ENCODE measurements at places on chromosomes 16 and 17.

- DNase-seq = no peak
Observed at GRCh38 chr17:10109146-10109545, 89.3 kb downstream of the GAS7 start.

DNA sequence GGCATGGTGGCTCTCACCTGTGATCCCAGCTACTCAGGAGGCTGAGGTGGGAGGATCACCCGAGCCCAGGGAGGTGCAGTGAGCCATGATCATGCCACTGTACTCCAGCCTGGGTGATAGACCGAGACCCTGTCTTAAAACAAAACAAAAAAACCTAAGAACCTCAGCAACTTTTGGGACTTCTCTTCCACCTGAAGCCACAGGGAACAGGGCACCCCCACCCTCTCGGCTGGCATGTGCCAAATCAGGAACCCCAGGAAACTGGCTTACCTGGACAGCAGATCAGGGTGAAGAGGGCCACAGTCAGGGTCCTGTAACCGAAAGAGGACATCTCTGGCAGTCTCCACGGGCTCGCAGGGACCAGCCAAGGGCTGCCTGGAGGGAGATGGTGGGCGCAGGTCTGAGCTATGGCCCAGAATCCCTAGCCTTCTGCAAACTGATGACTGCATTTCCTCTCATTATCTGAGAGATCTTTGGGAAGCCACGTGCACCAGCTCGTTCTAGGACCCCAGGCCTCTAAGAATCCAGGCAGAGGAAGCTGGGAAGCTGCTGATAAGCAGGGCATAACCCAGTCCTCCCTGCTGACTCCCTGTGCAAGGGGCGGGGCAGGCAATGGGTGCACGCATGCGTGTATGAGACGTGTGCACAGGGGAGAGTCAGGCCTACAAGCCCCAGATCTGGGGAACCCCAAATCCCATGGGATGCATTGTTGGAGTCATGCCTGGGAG is 8.4 kb downstream of the PRR29 start:
- DNase-seq = no peak

- no peak for DNase-seq
Observed at GRCh38 chr17:16294560-16294959, 58.7 kb downstream of the CENPV start.

GRCh38 chr17:38960402-38960801 is 6.8 kb downstream of the FBXO47 start:
- no peak for DNase-seq

DNA sequence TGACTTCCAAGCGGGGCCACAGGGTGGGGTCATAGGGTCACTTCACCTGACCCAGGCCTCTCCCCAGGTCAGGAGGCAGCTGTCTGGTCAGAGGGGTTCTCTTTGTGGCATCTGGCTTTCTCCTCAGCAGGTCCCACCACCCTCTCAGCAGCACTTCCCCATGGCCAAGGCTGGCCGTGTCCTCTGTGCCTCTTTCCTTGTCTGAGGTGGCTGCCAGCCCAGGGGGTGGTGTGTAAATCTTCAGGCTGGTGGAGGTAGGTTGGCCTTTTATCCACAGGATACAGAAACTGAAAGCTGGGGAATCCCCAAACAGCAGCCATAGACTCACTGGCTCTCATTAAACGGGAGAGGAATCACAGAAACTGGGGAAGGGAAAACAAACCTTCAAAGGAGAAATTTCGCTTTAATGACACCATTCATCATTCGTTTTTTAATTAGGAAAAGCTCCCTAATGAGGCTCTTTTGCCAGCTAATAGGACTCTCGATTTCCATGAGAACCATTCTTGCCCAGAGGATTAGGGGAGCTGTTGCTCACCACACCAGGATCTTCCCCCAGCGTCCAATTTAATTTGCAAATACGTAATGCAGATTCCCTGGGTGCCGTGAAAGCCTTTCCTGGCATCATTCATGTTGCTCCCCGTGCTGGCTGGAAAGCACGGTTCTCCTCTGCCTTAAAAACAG is 18.0 kb downstream of the C17orf75 start:
- peak; percentile 7 for DNase-seq

DNA sequence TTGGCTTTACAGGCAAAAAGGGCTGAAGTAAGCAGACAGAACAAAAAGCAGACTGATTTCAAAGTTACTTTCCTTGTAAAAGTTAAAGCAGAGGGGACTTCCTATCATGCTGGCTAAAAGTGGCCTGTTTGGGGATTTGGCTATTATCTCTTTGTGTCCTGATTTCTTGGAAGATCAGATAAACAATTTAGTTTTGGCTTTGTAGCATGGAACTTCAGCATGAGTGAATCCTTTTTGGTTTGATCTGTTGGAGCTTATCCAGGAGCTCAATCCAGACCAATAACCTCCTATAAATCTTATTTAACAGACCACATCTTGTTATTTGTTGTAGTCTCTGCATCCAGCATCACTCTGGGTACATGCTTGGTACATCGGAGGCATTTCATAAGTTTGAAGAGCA is 8.9 kb upstream of the RNF112 start:
- DNase-seq = no peak

DNA sequence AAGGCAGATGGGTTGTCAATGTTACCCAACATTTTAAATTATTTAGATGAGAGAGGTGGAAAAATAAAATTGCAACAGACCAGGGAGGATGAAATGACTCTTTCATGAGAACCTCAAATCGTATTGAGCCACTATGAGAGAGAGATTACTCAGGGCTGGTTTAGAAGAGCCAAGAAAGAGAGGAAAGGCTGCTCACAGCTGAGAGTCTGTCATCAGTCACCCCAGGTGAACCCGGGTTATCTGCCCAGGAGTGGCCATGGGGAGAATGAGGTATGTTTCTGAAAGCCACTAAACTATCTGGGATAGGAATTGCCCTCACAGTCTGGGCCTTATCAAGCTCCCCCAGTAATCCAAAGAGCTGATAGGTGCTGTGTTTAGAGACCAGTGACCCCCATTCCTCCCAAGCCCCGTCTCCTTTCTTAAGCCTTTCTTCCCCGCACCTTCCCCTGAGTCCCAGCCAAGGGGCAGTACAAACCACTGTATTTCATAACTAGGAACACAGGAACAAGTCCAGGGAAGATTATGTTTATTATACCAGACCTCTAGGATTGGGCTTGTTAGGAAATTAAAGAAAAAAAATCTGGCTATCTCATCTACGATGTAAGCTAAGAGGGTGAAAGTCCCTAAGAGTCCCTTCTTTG is 158.9 kb upstream of the NOL11 start:
- DNase-seq = no peak

DNA sequence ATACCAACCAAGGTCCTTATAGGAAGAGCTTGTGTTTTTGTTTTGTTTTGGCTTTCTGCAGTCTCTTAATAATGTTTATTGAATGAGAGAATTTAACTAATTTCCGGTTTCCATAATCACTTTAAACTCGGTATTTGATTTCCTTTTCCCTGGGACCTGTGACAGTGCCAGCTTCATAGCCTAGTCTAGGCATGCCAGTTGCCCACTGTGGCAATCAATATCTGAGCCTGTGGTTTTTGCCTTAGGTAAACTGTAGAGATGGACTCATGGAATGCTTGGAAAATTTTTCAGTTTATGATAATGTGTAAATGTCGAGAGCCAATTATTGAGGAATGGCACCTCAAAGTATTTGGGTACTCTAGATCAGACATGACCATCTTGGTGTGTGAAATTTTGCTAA is 78.2 kb downstream of the FTO start:
- DNase-seq = no peak

Data from stimulated activated naive CD4-positive, alpha-beta T cell treated with Interleukin-2 at 50 U/mL for 16 hours (primary cell).